Mesenchymal stem cell (in vitro differentiated cells and primary cell): ENCODE measurements at places on chromosomes 7 and 10.

DNA sequence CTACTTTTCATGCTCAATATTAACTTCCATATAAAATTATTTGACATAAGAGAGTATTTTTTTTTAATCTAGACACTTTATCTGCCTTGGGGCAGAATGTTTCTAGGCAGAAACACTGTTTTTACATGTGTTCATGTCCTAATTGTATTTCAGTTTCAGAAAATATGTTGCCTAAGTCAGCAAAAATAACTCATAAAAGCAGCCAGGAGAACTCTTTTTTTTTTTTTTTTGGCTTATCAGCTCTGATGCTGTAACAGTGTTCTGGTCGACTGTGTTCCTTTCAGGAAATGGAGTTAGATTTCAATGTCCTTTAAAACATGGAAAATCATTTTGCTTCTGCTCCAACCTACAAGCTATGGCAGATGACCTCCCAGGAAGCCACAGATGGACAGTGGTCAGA, 63.2 kb upstream of the OPALIN start:
- no peak for DNase-seq

DNA sequence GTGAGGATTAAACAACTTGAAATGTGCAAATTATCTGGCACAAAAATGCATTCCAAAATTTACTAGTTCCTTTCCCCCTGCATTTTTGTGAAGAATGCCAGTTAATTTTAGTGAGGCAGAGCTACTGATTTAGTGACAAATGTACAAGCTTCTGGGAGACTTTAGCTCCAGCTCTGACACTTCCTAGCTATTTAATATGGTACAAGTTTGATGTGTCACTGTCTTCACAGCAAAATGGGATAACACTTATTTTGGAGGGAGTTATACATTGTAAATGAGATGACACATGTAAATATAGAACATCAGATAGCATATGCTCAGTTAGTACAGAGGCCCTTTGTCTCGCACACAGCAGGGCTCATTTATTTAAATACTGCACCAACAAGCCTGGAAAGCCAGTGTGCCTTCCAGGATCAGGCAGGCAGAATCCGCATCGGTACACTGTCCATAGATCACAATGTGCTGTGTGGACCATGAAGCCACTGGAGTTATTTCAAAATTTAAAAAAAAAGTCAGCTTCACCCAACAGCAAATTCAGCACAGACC, 48.7 kb downstream of the ELMO1 start:
- DNase-seq, result no peak

DNA sequence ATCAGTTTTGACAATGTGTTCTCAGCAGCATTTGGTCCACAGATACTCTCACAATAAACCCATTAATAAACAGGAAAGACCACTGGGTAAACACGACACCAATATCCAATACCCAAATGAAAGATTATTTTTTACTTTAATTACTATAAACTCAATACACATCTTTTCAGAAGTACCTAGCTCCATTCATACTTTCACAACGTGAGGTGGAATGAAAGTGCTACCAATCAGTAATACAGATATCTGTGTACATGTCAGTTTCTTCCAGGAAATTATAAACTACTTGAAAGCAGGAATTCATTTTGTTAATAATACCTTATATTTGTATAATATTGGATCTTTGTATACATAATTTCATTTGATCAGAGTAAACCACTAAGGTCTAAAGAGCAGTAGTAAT, 11.9 kb downstream of the CDK6 start:
- DNase-seq, result no peak

DNA sequence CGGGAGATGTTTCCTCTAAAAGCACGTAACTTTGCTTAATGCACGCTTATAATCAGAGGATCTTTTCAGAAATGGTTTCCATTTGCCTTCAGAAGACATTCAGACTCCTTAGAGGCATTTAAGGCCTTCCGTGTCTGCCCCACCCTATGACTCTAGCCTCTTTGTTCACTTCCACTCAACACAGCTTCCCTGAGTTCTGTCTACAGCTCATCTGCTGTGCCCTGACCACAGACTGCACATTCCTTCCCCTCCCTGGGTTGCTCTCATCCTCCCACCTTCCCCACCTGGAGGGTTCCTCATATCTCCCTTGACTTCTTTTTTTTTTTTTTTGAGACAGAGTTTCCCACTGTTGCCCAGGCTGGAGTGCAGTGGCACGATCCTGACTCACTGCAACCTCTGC, 16.6 kb downstream of the FBH1 start:
- DNase-seq, result no peak

DNA sequence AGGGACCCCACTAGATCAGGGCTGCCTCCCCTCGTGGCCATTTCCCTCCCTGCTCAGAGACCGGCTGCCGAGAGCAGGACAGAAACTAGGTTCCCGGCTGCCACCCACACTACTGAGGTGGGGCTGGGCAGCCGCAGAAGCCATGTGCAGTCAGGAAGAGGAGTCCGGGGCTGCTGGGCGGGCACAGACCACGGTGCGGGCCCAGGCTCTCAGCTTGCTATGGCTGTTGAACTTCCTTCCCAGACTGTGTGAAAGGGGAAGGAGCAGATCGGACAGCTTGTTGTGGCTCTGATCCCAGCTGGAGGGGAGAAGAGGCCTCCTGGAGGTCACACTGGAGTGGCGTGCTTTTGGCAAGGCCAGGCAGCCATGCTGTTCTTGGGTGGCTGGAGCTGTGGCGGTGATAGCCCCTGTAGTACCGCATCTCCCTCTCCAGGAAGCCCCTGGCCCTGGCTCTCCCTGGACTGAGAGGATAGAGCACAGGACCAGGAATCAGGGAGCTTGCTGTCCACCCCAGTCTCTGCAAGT, 56.8 kb downstream of the HK1 start:
- peak; percentile 34 for DNase-seq

DNA sequence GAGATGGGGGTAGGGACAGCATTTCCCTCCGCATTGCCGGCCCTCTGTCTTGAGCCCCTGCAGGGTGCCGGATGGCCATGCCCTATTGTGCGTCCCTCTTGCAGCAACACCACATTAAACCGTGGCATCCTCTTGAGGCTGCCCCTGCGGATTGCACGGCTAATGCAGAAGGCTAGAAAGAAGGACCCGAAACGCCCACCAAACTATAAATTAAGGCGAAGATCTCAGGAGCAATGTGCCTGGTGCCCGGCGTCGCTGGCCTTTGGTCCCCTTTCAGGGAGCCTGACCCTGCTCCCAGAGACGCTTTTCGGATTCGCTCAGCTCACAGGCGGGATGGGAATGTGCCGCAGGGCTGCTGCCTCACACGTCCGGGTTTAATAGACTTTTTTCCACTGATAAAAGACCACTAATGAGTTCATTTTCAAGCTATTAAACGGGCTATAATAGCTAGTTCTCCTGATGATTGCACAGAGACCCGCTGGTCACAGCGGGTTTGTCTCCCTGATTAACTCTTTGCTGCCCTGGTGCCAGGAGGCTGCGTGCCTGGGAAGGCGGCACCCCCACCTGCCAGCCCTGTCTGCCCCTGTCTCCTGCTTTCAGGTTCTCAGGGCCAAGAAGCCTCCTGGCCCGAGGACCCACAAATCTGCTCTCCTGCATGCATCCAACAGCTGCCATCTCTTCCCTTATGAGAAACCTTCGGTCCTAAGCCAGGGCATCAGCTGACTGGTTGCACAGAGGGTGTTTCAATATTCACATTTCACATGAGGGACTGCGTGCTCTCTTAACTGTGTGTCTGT, 128.3 kb downstream of the ADARB2 start:
- DNase-seq, result no peak

DNA sequence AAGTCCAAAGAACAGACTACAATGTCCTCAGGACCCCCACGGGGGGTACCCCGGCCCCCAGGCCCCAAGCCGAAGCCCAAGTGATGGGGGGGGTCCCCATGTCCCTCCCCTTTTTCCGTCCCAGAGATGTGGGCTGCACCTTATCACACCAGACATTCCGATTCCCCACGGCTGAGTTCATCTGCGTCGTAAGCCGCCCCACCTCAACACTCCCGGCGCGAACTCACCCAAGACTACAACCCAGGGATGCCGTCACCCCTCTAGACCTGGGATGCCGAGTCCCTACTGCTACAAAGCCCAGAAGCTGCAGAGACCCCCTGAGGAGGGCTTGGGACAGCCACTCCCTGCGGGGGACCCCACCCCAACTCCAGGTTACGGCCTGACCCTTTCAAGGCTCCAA, 14.5 kb downstream of the PDGFA start:
- no peak for DNase-seq

DNA sequence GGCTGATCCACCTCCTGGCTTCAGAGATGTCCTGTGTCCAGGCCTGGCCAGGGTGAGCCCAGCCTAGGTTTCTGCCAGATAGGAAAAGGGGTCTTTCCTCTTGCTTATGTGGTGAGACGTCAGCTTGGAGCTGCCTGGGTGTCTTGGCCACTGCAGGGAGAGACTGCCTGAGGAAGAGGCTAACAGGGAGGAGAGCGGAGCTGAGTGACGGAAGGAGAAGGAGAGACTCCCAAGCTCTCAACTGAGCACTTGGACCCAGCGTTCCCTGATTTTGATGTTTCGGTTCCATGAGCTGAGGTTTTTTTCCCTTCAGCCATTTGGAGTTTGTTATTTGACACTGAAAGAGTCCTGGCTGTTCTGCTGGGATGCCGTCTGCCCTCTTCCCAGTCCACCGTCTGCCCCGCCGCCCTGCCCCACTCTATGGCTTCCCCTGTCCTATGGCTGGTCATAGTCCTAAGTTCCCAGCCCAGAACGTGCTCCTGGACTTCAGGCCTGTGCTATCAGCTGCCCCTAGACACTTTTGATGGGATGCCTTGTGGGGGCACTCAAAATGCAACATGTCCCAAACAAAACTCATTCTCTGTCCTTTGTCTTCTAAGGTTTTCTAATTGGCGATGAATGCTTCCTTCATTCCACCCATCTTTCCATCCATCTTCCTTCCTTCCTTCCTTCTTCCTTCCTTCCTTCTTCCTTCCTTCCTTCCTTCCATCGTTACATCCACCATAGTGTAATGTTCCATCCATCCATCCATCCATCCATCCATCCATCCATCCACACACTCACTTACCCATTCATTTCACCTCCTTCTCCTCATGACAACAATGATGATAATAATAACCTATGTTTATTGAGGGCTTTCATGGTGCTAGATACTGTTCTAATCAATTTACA, 20.3 kb upstream of the PCBD1 start:
- no peak for DNase-seq

DNA sequence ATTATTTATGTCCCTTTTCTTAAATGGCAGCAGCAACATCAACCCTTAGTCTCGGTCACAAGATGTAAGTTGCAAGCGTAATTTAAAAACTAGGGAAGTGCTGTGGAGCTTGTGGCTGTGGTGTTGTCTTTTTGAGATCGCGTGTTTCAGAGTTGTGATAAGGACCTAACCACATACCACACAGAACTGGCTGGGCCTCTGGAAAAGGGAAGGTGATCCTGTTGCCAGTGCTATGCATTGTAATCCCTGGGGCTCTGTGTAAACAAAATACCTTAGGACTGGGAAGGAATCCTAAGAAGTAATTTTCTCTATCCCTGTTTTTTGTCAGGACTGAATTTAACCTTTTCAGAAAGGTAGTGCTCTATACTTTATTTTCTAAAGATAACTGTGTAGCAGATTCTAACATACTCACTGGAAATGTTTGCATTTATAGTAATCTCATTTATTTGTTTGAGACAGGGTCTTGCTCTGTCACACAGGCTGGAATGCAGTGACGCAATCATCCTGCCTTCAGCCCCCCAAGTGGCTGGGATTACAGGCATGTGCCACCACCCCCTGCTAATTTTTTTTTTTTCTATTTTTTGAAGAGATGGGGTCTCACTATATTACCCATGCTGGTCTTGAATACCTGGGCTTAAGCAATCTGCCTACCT, 60.4 kb downstream of the INPP5F start:
- DNase-seq, result peak; percentile 81

- DNase-seq, result no peak
These were observed 1583.6 kb upstream of the LRRTM3 start for GRCh38 chr10:65342245-65342644.

DNA sequence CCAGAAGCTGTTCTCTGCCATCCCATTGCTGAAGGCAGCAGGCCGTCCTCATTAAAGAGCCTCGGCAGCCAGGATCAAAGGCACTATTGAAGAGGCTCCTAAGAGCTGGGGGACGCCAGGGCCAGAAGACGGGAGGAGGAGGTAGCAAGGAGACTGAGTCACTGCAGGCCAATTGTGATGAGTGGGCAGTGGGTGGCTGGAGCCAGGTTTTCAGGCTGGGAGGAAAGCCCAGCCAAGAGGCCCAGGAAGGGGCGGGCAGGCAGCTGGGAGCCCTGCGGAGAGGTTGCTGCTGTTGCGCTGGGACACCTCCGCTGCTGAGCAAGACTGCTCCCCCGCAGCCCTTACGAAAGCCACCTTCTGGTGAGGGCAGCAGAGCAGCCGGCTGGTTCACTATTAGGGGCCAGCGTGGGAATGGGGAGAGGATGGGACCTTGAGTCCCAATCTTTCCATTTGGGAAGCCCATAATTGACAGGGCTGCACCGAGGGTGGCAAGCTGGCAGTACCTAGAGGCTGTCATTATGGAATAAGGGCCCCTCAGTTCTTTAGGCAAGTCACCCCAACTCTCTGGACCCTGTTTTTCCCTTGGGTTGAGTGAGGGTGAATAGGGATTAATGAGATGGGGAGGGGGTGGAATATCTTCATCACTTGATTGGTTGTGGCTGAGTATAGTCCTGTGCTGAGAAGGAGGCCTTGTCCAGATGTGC, 48.4 kb downstream of the UNC5B start:
- DNase-seq, result peak; percentile 92

DNA sequence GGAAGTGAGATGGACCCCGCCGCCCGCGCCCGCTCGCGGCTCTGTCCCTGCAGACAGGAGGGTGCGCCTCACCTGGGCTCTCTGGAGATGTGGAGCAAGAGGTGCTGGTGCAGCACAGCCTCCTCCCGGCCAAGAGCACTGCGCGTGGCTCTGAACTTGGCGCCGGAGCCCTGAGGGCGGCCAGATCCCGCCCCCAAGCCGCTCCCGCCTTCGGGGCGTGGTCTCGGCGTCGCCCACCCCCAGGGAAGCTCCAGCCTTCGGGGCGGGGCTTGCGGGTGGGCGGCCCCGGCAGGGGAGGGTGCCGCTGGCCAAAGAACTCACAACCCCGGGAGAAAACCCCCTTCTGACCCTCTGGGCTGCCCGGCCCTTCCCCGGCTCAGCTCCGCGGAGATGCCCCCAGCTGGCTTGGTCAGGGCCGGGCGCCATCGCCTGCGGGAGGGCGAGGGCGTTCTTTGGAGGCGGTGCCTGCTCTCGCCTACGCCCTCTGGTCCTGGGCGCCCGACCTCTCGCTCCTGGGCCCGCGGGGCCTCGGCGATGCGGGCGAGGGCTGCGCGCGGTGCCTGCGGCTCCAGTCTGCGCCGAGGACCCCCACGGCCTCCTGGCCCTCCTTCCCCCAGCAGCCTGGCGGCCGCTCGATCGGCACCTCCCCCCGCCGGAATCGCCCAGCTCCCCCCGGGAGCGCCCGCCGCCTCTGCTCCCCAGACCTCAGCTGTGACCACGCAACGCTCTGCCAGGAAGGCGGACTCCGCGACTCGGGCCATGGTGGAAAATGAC, at the start of gene ZNF488:
ZNF488 (minus strand) TSS at position 146 of the 774 bp plus-strand sequence. CDS start 15,464 bp downstream, outside the sequence.
- peak; percentile 82 for DNase-seq
